ENCODE measurements at places on chromosomes 7 and 10.

DNA sequence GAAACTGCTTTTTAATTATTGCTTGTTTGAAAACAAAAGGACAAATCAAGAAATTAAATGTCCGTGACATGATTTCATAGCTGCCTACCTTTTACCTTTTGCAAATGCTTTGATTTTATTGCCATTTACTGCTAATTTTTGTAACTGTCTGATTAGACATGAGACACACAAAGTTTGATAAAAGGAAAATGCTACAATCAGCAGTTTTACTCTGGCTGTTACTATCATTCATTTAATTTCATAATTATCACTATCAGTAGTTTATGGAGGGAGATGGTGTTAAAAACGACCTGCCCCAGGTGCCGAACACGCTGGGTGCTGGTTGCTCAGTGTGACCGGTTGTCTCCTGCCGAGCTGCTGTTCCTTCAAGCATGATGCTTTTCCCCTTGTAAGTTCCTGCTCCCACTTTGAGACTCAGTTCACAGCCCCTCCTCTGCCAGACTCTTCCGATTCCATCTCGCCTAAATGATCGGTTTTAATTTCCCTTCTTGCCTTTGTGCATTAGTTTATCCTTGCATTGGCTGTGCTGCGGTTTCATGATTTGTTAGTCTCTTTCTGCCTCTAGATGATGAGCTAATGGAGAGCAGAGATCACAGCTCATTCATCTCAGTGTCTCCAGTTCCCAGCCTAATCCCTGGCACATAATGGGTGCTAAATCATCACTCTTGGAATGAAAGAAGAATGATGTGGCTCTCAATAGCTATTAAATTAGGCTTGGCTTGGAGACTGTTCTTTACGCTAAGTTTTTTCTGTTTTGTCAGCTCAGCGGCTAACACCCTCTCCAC, 110.6 kb downstream of the PFKFB3 start:
- no peak for DNase-seq

DNA sequence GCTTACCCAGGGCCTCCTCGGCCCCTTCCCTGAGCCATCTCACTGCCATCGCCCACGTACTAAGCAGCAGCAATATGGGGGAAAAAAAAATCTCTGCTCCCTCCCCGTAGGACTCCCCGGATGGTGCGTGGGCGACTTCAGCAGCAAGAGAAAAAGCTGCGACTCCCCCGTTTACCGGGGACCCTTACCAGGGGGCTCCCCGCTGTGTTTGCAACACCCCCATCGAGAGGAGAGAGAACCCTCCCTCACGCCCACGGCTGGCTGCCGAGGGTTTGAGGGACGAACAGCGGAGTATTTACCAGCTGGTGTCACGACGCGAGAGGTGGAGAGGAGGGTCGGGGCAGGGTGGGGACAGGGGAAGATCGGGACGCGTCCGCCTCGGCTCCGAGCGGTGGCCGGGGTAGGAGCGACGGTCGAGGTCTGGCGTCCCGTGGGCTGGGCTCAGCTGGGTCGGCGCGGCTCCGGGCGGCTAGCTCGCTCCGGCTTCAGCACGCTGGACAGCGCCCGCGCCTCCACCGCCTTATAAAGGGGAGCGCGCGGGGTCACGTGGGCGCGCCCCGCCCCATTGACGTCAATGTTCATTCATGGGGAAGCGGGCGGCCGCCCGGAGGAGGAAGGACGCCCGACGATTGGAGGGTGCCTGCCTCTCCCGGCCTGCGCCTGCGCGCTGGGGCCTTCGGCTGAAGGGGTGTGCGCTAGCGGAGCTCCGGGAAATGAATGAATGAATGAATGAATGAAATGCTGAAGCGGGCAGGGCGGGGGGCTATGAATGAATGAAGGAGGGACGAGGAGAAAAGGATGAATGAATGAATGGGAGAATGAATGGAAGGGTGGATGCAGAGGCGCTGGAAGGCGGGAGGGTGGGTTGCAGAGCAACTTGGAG, at the start of gene VGF:
Gene VGF, minus strand, starts transcription at position 495 of the 883 bp plus-strand sequence. CDS start 726 bp downstream, outside the sequence.
- DNase-seq = peak; percentile 89

DNA sequence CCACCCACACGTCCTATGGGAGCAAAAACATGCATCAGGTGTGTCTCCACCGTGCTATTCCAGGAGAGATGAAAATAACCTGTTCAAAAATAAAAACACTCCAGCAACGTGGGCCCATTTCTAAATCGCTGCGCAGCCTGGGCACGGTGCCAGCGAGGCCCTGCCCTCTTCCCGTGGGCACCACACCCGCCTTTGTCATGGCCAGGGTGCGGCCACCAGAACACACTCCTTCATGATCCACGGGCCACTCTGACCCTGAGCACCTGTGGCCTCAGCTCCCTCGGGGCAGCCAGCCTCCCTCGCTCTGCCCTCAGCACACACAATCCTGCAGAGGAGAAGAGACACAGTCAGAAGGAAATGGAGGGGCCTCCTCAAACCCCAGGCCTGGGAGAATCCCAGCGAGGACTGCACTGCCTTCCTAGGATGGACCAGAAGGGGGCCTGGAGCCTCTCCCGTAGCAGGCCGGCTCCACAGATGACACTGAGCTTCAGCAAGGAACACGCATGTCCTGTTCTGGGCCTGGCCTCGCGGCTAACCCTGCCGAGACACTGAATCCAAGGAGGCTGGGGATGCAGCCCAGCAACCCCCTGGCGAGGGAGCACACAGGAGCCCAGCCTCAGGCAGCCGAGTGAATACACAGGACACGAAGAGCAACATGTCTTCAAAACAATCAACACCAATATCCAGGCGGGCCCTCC, 169.0 kb downstream of the MAD1L1 start:
- no peak for DNase-seq

- no peak for DNase-seq
Measured at GRCh38 chr7:131302876-131303707, 24.6 kb upstream of the MKLN1 start.

- DNase-seq = no peak
Measured at GRCh38 chr10:4568086-4568485, 257.9 kb upstream of the AKR1E2 start.

- DNase-seq = no peak
Measured at GRCh38 chr7:27138985-27139333, 4.5 kb downstream of the HOXA5 start.

DNA sequence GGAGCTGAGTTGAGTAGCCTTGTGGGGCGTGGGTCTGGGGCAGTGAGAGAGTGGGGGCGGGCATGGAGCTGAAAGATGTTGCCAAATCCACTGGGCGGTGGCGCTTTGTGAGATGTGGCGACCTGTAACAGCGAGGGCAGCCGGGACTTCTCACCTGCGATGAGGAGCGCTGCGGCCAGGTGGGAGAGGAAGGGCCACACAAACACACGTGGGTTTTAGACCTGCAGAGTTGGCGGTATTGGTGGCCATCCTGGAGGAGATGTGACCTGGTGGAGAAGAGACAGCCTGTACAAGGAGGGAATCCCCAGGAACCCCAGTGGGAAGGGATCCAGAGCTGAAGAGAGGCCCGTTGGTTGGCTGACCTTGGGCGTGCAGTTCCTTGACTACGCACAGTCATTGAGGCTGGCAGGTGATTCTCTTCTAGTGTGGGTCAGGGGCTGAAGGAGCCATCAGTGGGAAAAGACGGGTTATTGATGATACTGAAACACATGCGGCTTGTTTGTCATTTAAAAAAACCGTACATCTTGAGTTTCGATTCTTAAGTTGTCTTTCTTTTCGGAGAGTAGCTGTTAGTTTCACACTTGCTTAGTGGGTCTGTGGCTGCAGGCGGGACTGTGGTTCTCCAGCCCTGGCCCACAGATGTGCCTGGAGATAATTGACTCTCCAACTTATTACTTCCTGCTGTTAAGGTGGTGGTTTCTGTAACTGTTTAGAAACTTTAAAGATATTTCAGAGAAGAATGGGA, 2.4 kb downstream of the CHST12 start:
- DNase-seq = no peak

DNA sequence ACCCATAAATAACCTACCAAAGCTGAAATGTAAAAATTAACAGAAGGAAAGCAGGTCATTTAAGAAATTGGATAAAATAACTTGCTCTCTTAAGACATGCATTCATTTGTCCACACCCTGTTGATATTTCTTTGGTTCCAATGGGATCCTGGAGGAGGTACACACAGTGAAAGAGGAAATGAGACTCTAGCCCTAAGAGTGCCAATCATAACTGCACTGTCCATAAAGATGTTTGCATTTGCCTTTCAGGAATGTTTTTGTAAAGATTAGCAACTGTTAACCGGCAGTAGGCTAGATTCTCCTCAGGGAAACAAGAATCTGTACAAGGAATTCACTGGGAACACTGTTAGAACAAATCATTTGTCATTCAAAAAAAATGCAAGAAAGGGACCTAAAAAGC, 61.0 kb downstream of the MEOX2 start:
- no peak for DNase-seq

DNA sequence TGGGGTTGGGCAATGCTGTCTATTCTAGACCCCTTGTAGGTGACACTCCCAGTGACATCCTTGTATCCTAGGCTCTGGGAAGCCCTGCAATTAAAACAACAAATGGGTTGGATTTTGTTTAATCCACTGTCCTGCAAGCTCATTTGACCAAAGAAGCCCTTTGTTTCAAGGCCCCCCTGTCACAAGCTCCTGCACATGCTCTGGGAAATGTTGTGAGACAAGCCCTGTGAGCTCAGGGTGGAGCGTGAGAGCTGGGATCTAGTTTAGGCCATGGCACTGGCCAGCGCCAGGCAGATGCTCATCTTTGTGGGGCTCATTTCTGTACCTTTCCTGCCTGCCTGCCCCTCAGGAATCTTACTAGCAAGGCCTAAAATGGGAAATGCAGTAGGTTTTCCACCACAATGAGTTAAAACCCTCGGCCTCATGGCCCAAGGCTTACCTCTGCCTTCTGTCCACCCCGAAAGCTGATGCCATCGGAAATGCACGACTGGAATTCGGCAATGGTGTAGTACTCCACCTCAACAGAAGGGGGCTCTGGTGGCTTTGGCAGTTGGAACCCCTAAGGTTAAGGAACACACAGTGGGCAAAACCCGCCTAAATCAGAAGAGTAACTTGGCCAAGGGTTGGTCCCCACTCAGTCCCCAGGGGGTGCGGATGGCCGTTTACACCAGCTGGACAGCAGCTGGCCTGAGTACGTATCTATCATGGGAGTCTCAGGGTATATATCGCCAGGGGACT, 112.0 kb downstream of the NEURL1 start:
- peak; percentile 0 for DNase-seq

- no peak for DNase-seq
Measured at GRCh38 chr7:33677556-33677955, 227.8 kb upstream of the BMPER start.

GRCh38 chr10:2137549-2138174, 400.3 kb upstream of the ADARB2 start:
- DNase-seq = no peak

DNA sequence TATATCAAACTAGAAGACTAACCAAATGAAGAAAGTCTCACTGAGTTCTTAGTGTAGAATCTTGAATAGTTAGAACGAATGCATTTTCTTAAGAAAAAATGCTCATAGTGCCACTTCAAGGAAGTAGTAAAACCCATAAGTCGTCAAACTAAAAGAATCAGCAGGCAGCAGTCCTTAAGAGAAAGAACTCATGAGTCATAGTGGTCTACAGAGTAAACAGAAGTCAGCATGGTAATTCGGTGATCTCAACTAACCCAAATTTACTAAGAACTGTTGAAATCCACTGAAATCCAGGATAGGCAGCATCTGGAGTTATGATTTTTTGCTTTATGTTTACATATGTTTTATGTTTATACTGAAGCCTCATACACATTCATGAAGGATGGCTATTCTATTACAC, 256.2 kb downstream of the LHFPL3 start:
- DNase-seq = no peak

- no peak for DNase-seq
Measured at GRCh38 chr10:29105516-29106215, 183.2 kb upstream of the LYZL1 start.

DNA sequence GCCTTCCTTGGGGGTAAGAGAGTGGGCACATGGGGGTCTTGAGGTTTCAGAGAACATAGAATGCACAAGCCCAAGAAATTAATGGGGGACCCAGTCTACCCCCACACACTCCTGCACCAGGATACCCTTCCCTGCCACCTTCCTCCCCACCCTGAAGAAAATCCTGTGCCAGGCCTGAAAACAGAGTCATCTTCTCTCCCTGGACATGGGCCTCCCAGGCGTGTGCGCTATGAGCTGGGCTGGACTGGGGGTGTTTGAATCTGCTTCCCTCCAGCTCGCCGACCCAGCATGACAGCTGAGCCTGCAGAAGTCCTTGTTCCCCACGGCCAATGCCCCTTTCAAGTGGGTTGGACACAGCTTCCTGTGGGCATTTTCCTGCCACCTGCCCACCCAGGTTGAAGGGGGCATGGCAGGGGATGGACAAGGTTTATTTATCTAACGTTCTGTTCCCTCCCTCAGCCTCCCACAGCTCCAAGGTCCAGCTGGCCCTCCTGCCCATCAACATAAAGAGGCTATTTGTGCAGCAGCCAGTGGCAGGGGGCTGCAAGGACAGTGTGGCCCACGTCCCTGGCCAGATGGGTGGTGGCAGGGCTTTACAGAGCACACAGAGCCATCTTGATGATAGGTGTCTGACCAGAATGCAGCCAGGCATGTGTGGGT, 141.0 kb downstream of the SH3PXD2A start:
- no peak for DNase-seq

- no peak for DNase-seq
Measured at GRCh38 chr7:87452279-87452678, 23.2 kb downstream of the ABCB4 start.

GRCh38 chr10:98332623-98333269, 64.8 kb upstream of the LOXL4 start:
- DNase-seq = peak; percentile 19

- no peak for DNase-seq
Measured at GRCh38 chr7:87933605-87933952, 472 bp upstream of the ADAM22 start.

DNA sequence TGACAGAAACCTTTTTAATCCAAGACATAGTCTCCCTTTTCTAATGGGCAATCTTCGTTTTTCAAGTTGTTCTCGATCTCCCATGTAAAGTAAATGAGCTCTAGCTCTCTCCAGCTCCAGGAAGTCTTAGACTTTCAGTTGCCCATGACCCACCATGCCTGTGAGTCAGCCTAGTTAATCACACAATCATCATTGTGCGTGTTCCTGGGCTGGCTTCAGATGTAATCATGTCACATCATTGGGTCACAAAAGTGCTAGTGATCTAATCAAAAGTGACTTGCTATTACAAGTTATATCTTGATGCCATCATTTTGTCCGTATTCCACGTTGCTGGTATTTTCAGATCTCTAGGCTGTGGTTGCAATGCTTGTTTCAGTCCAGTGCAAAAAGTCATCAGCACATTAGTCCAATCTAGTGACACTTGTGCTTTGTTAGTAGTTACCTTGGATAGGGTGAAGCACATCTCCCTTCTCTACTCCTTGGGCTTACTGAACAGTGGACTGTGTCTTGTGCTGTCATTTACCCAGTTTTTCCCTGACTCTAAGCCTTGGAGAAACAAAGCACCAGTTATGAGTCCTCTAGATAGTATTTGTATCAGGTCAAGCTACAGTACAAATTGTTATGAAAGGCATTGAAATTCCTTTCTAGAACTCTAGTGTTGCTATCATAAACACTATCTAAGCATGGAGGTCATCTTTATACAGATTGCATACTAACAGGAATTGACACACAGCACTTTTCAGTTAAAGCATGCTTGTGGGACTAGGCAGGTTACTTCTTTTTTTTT, 316.6 kb downstream of the GFRA1 start:
- no peak for DNase-seq

- DNase-seq = peak; percentile 42
Measured at GRCh38 chr10:79052291-79053080, 16.3 kb upstream of the ZMIZ1 start.

Measured in NCI-H1105 treated with DMSO at 0.1 percent for 48 hours (cell line).